ENCODE measurements at places on chromosomes 3 and 15. TPM values are rescaled to one million over a fixed set of nuclear protein-coding genes. Genes with fewer than 3 reads are reported as not detected.

The MESP2 gene
- not detected for total RNA-seq

The STX19 gene
- 5.9 TPM for total RNA-seq

The ARPP21 gene
- not detected for total RNA-seq

GRCh38 chr3:139578783-139579182 is 39.2 kb upstream of the RBP1 start:
- DNase-seq: no peak
- H3K4me3 ChIP-seq: no peak overlapping the region

- no peaks in the 10 kb centered on the region for H3K4me1 ChIP-seq
- no peaks in the 10 kb centered on the region for H3K36me3 ChIP-seq
Observed at GRCh38 chr3:194185221-194185620, 49.3 kb downstream of the HES1 start.

The FOXL2NB gene
- total RNA-seq: not detected

DNA sequence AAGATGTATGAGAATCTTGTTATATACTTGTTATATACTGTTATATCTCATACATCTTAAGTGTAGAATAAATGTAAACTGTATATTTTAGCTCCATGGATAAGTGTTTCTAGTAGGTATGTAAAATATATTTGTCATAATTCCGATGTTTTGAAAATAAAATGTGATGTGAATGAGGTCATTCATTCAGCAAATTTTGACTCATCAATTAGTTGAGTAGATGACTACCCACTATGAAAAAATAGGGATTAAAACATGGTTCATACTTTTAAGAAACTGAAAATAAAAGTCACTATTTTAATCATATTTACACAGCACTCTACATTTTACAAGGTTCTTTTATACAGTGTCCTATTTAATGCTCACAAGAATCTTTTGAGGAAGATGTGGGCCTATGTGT is 28.4 kb upstream of the CNTN3 start:
- DNase-seq: no peak
- no peaks in the 10 kb centered on the region for H3K4me1 ChIP-seq
- H3K4me3 ChIP-seq: no peak overlapping the region
- H3K27me3 ChIP-seq: no peaks in the 10 kb centered on the region

The LXN gene
- total RNA-seq: 55.5 TPM

The PLA1A gene
- total RNA-seq: 0.59 TPM

GRCh38 chr3:99084156-99084555 is 182.7 kb upstream of the DCBLD2 start:
- no peaks in the 10 kb centered on the region for H3K36me3 ChIP-seq
- H3K27me3 ChIP-seq: no peaks in the 10 kb centered on the region
- no peaks in the 10 kb centered on the region for H3K4me1 ChIP-seq
- no peak overlapping the region for H3K4me3 ChIP-seq

GRCh38 chr15:53982876-53983275 is 4.6 kb downstream of the UNC13C start:
- no peak overlapping the region for H3K4me3 ChIP-seq
- peaks cover 4% of the 10 kb centered on the region for H3K27me3 ChIP-seq
- H3K27ac ChIP-seq: no peak overlapping the region
- DNase-seq: no peak
- H3K36me3 ChIP-seq: no peaks in the 10 kb centered on the region

- no peak overlapping the region for H3K4me3 ChIP-seq
- H3K36me3 ChIP-seq: no peaks in the 10 kb centered on the region
- no peak overlapping the region for H3K27ac ChIP-seq
- no peak for DNase-seq
Observed at GRCh38 chr15:63301088-63301487, 23.7 kb downstream of the APH1B start.
